ENCODE measurements at places on chromosomes 5 and 9.

DNA sequence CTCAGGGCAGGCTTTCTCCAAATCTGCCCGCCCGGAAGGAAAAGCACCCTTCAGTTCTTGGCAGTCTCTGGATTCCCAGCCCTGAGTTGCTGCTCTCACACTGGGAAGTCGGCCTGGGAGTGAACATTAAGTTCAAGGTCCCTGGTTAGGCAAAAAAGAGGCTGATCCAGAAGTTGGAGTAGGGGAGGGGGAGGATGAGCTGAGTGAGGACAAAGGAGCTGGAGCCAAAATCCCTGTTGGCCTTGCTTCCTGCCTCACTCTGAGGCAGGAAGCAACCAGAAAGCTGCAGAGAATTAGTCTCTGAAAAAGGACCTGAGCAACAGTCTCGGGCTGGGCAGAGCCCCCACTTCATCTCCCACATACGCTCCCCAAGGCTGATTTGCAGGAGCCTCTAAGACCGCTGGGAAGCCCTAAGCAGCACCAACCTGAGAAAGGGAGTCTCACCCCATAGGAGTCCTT is 15.0 kb upstream of the RPS14 start:
- no peak for DNase-seq

DNA sequence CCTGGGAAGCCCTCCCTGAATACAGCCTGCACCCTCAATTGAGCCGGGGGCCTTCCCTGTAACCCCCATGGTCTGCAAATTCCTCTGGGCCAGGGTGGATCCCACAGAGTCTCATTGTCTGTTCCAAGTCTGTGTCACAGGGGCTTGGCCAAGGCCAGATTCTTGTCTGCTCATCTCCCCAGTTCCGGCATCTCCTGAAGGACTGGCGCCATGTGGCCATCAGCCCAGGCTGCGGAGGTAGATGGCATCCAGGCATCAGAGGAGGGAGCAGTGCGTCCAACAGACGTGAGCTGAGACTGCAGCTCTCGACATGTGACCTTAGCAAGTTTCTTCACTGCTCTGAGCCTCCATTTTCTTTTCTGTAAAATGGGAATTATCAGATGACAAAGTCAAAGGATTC is 37.3 kb upstream of the RPL26L1 start:
- no peak for DNase-seq

- DNase-seq, result no peak
These were observed 102.9 kb downstream of the ACER2 start for GRCh38 chr9:19511694-19512093.

- peak; percentile 51 for DNase-seq
These were observed 12.4 kb downstream of the SLC30A5 start for GRCh38 chr5:69105996-69106906.

DNA sequence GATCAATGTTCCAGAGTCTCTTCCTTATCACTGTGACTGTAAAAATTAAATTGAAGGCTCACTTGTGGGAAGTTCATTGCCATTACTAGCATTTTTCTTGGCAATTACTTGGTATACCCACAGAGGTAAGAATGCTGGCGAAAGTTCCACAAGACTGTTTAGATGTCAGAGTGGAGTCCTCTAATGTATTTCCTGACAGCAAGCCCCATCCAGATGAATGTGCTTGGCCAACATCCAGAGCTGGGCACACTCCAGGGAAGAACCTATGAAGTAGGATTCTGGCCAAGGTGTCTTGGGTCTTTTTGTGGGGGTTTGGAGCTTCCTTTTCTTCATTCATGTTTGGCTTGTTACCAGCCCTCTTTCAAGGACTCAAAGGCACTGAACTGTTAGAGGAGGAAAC is 473.6 kb downstream of the DMAC1 start:
- DNase-seq, result no peak

DNA sequence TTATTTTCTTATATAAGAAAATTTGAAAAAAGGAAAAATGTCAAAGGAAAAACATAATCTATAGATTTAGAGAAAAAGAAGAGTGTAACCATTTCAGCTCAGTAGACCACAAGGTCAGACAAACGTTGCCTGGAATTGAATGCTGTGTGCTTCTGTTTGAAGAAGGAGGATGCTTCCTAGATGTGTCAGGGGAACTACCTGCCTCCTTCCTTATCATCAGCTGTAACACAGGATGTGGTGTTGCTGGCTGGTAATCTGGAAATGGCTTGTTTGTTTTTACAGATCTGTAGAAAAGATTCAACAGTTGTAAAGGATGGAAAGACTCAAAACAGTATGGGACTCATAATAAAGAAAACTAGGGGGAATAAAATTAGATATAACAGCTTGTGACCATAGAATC is 160.7 kb upstream of the MEF2C start:
- no peak for DNase-seq

DNA sequence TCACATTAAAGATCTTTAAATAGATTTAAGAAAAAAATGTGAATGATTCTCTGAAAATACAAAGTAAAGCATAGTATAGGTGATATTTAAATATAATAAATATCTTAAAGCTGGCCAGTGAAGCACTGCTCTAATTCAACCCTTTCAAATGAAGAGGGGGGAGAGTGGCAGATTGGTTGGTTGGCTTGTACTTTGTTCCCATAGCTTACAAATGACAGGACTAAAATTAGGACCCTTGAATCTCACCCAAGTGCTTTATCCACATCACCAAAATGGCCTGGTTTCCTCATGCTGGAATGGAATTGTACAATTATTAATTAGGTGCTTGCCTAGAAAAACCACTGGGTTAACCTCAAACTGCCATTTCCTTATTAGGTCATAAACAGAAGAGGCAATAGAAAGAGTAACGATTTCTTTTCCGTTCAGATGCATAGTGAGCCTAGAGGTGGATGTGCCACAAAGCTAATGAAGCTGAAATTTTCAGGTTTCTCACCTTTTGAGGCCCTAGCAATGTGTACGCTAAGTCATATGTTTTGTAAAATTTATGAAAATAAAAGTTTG is 354.5 kb upstream of the CDH6 start:
- no peak for DNase-seq

DNA sequence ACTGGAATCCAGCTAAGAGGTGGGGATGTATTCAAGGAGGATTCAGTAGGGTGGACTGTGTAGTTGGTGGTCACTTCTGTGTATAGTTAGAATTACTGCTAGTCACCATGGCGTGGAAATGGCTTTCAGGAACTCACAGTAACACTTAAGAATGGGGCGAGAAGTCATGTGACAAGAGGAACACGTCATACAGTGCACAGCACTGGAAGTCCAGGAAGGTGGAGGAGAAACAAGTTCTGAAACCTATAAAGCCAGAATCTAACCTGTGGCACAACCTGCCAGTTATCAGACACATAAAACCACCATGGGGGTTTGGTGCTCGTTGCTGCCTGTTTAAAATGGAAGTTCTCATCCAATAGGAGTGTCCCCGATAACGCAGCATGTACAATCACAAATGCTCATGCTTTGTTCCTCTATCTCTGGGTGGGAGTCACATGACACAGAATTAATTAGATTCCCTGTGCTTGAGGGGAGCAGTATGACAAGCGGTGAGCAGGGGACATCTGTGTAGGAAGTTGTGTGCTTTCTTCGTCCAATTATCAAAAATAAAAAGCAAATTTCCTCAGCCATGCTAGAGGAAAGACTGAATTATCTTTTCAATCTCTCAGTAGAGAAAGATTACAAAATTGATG is 193.0 kb downstream of the SPOCK1 start:
- no peak for DNase-seq

DNA sequence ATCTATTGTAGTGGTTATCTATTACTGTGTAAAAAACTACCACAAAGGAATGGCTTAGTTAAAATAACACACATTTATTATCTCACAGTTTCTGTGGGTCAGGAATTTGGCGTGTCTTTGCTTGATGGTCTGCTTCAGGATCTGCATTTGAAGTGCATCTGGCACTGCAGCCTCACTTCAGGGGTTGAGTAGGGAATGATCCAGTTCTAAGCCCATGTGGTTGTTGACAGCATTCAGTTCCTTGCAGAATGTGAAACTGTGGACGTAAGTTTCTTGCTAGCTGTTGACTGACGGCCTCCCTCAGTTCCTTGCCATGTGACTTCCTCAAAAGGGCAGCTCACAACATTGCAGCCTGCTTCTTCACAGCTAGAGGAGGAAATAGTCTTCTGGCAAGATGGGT is 2.1 kb upstream of the OGN start:
- peak; percentile 81 for DNase-seq

DNA sequence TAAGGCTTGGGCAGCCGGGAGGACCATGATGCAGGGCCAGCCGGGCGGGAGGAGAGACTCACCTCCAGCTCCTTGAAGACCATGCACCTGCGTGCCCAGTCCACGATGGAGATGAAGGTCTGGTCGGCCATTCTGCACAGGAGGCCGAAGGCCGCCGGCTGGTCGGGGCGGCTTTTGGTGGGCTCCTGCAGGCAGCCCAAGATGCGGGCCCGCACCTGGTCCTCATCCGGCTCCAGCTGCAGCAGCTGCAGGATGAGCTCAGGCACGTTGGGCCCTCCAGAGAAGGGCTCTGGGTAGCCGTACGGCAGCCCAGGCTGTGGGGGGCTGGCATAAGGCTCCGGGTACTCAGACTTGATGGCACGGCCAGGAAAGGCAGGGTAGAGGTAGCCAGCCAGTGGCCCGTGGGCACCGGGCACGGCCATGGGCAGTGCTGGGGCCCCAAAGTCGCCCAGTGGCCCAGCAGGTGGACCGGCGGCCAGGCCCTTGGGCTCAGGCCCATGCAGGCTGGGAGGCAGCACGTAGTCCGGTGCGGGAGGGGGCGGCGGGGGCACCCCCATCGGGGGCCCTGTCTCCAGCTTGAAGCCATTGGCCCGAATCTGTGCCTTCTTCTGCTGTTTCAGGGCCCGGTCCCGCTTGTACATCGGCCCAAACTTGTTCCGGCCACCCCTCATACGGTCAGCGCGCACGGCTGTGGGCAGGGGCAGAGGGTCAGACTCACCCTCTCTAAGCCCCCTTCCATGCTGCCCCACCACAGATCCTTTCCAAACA is 7.0 kb downstream of the NR5A1 start:
- DNase-seq, result no peak

GRCh38 chr9:84600739-84601138 is 68.8 kb upstream of the NTRK2 start:
- DNase-seq, result no peak

DNA sequence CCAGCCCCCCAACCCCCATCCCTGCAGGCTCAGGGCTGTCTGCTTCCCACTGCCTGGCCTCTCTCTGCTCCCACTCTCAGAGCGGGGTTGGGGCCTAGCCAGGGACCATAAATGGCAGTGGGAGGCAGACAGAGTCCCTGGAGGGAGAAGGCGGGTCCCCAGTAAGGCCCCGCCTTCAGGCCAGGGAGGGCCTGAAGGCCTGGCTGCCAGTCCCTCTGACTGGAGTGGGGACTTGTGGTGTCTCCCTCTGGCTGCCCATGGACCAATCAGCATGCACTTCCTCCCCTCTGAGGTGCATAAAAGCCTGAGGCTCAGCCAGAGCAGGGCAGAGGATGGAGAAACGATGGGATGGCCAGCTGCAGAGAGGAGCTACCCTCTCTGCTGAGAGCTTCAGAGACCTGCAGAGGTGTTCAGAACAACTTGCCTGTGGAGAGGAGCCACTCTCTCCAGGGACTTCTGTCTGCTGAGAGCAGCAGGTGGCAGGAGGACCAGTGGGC is 2.7 kb upstream of the BTNL9 start:
- DNase-seq, result no peak

GRCh38 chr5:626850-627249 is 14.7 kb downstream of the CEP72 start:
- DNase-seq, result no peak

DNA sequence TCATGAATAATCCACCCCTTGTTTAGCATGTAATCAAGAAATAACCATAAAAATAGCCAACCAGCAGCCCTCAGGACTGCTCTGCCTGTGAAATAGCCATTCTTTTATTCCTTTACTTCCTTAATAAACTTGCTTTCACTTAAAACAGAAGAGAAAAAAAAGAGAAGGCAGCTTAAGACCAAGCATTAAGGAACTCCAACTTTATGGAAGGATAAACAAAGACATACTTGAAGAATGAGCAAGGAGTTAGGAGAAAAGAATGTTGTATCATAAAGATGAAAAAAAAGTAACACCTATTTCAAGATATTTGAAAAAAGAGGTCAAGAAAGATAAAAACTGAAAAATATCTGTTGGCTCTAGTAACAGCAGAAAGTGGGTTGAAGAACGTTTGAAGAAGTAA is 107.6 kb downstream of the RNF180 start:
- no peak for DNase-seq

GRCh38 chr5:5424736-5425135 is 2.3 kb downstream of the ICE1 start:
- no peak for DNase-seq

DNA sequence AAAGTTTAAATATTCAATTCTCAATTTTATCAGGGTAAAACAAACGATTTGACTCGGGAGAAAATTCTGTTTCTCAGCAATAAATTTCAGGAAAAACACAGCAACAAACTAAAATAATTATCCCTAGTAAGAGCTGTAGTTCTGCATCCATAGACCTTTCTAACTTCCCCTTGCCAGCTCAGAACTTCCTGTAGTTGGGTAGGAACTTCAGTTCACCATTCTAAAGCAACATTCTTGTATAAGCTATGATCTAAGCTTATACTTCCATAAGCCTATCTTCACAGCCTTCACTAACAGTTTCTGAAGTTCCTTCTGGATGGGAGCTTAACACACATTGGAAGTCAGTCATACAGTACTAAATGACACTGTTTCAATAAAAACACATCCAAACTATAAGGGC is 96.6 kb downstream of the UBAP2 start:
- peak; percentile 3 for DNase-seq

DNA sequence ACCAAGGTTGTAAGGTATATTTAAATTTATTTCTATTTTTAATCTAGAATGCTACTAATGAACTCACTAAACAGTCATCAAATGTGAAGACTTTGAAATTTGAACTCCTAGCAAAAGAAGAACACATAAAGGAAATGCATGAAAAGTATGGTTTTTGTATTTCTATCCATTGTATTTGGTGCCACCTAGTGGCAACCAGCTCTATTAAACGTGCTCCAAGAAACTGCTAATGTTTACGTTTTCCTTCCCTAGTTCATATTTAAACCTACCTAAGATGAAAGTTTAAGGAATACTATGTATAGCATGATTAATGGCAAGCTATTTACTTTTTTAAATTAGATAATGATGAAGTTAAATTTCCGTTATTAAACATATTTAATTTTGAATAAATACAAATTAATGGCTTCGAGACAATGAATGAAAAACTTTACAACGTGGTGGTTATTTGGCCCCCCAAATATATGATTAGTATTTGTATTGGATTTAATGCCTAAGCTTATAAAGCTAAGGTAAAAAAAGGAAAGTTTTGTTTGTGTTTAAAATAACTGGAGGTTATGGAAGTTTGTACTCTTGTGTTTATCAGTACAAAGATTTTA is 115.9 kb upstream of the SH3GL2 start:
- peak; percentile 7 for DNase-seq

DNA sequence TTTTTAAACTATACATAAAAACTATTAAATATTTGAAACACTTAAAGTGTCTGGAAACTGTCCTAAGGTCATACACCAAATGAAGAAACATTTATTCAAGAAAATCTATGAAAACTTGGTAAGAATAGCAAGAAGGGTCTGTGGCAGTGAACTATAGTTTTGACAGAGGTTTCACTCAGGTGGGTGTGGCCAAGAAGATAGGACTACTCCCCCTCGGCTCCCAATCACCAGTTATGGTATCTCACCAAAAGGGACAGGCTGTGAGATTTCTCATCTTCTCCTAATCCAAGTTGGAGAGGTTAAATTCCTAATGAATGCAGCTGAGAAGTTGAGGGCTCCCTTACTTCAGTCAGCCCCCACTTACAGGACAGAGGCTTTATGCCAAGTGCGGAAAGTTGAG is 2.9 kb downstream of the ARSK start:
- DNase-seq, result no peak

GRCh38 chr9:77456829-77457437 is 191.2 kb downstream of the GNA14 start:
- peak; percentile 51 for DNase-seq

All from GF-D8 (cell line).